ENCODE measurements at places on chromosomes 7 and 10.

DNA sequence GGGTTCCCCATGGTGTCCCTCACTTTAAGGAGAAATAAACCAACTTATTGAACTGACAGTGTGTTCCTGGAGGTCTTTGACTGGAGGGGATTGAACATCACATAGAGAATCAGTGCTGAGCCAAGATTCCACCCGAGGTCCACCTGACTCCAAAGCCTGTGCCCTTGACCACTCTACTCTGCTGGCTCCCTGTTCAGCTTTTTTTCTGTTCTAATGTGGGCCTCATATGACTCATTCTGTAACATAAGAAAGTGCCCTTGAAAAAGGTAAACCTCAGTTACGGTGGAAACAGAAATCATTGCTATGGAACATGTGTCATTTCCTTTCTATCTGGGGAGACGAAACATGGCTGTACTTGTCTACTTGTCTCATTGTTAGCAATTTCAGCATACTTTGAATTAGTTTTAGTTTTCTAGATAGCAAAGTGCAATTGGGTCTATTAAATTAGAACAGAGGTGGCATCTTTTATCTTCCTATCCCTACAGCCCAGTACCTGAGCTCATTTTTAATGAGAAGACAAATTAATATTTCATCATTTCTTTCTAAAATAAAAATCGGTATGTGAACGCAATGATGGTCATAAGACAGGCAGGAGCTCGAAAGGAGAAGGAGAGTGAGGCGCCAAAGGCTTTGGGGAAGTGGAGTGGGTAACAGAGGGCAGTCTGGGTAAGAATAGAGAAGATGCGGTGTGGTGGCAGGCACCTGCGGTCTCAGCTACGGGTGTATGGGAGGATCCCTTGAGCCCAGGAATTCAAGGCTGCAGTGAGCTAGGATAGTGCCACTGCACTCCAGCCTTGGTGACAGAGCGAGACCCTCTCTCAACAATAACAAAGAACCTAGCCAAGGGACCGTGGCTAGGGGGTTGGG is 1.5 kb downstream of the GSDME start:
- no peak for DNase-seq

GRCh38 chr7:126819197-126819484 is 433.6 kb downstream of the GRM8 start:
- DNase-seq, result no peak

DNA sequence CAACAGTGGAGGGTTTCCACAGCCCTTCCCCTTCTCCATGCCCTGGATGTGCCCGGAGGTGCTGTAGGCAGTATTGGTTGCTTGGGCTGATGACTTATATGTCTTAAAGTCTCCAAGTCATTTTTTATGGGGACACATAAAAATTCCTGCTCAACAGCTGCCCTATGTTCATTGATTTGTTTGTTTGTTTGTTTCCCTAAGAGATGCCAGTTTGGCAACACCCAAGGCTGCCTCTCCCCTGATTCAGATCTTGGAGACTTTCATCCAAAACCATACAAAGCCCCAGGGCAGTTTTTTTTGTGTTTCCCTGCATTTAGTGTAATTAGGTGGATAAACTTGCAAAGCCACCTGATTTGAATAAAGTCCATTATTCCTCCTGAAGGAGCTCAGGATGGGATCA is 115.3 kb downstream of the PLPP4 start:
- DNase-seq, result no peak

DNA sequence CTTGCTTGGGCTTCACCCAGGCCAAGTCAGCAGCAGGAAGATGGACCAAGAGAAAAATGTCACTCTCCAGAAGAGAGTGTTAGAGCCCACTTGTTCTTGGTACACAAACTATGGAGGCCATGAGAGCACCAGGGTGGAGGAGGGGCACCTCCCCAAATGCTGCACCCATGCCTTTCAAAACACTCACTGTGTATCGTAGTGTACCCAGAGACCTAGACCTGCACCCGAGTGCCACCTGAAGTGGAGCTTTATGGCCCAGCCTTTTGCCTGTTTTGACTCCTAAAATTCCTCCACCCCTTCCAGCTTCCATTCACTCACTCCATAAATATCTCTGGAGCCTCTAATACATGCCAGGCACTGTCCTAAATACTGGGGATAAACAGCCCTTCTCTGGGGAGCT is 5.0 kb downstream of the SFTPD start:
- no peak for DNase-seq

DNA sequence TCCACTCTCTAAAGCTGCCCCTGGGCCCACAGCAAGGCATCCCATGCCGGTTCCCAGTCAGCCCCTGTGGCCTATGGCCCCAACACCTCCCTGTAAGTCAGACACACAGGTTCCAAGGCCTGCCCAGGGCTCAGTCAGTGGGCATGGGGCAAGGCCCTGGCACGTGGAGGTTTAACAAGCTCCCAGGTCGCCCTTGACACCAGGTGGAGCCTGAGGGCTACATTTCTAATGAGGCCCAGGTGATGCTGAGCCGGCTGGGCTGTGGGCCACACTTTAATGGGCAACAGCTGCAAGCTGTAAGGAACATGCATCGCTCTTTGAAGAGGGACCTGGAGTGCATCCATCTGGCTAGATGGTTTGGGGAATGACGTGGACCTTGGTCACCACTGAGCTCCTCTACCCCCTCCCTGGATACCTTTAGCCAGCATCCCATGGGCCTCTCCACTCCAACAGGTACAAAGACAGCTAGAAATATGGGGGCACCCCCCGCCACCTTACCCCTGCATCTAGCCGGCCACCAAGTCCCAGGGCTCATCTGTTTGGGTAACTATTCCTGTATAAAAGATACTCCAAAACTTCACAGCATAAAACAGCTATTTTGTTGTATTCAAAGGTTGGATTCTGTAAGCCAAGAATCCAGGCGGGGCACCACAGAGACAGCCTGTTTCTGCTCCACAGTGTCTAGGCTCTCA is 122.5 kb downstream of the OAT start:
- no peak for DNase-seq

- no peak for DNase-seq
Observed at GRCh38 chr7:130894909-130895750, 161.1 kb upstream of the KLF14 start.

DNA sequence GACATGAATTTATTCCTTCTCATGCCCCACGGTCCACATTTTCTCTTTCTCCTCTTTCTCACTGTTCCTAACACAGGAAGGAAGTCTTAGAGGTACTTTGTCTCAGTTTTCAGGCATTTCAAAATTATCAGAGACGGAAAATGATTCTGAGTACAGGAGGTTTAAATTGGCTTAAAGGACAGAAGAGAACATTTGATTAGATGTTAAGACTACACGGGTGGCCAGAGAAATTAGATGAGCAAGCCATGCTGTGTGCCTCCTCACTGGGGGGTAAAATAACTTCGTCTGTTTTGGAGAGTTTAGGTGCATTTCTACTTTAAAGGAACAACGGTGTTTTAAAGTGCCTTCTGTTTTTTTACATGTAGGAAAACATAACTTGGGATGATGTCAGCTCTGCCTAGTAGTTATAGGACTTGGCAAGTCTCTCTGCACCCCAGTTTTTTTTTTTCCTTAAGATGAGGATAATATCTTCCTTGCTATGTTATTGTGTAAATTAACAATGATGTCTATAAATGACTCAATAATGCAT is 66.9 kb downstream of the MCMBP start:
- DNase-seq, result no peak

DNA sequence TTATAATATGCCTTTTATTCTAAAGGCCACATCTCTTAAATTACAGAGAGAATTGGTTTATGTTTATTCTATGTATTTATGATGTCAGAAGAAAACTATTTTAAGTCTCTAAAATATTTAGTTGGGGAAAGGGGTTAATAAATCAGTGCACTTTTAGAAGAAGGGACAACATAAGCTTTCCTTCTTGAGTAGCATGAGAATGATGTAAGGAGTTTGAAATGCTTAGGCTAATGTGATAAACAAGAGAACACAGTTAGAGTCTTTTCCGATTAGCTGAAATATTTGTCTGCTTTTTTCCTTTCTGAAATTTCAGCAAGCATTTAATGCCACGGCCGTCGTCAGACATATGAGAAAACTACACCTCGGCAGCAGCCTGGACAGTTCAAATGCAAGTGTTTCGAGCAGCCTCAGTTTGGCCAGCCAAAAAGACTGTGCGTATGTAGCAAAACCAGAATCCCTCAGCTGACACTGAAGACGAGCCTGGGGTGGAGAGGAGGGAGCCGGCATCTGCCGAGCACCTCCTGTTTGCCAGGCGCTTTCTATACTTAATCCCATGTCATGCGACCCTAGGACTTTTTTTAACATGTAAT is 176.2 kb downstream of the CCDC3 start:
- no peak for DNase-seq

GRCh38 chr10:61921143-61921542 is 19.6 kb downstream of the ARID5B start:
- DNase-seq, result no peak

GRCh38 chr10:6347391-6347951 is 144.7 kb downstream of the PFKFB3 start:
- no peak for DNase-seq

DNA sequence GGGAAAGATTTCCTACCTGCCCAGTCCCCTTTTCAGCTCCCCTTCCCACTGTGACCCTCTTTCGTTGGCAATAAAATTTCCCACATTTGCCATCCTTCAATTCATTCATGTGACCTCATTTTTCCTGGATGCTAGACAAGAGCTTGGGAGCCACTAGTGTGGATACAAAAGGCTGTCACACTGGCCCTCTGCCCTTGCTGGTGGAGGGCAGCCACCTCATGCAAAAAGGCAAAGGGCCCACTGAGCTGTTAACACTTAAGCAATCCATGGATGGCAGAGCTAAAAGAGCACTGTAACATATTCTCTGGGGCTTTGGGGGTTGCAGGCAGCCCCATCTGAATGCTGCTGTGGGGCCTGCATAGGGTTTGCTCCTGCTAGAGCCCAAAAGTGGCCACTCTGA is 315.1 kb downstream of the NEBL start:
- DNase-seq, result no peak

DNA sequence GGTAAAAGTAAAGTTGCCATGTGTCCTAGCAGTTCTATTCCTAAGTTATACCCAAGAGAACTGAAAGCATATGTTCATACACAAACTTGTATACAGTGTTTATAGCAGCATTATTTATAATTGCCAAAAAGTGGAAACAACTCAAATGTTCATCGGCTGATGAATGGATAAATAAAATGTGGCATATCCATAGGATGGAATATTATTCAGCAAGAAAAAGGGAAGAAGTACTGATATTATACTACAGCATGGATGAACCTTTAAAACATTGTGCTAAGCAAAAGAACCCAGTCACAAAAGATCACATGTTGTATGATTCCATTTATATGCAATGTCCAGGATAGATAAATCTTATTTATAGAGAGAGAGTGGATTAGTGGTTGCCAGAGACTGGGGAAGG is 68.9 kb downstream of the NRF1 start:
- DNase-seq, result no peak

- no peak for DNase-seq
Observed at GRCh38 chr10:58868736-58869435, 307.6 kb upstream of the PHYHIPL start.

DNA sequence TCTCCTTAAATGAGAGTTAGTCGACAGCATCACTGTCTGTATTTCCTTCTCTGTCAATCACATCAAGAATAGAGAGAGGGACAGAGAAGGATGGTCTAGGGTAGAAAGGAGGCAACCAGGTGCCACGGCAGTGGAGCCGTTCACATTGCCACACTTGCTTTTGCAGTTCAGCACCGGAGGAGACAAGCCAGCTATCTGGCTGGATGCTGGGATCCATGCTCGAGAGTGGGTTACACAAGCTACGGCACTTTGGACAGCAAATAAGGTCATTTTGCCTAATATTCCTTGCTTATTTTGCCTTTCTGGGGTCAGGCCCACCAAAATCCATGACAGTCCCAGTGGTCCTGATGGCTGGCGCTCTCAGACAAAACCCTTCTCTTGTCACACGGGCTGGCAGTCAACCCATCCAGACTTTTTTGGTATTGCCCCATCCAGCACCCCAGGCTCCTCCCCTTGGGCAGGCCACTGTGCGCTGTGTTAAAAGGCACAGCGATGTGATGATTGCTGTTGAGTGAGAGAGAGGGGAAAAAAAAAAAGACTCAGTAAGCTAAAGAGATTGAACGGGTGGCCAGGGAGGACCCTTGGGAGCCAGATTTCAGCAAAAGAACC is 8.4 kb downstream of the CPA2 start:
- DNase-seq, result no peak

GRCh38 chr10:35563261-35563891 is 41.8 kb upstream of the GJD4 start:
- DNase-seq, result no peak

DNA sequence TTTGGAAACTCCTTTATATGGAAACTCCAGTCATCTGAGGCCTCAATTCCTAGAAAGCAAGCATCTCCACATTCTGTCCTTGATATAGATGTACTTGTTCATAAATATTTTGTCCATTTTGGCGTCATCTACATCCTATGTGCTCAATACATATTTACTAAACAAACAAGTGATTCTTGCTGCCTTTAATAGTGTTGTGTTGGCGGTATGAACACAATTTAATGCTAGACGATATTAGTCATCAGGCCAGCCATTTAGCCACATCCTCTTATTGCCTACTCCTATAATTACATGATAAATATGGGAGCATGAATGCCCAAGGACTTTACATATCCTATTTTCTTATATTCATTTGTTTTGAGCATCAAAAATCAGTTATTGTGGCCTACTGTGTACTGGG is 18.5 kb upstream of the IFRD1 start:
- no peak for DNase-seq

GRCh38 chr7:155983176-155983815 is 171.0 kb upstream of the SHH start:
- no peak for DNase-seq

GRCh38 chr7:55524558-55525310 is 47.6 kb downstream of the VOPP1 start:
- no peak for DNase-seq

DNA sequence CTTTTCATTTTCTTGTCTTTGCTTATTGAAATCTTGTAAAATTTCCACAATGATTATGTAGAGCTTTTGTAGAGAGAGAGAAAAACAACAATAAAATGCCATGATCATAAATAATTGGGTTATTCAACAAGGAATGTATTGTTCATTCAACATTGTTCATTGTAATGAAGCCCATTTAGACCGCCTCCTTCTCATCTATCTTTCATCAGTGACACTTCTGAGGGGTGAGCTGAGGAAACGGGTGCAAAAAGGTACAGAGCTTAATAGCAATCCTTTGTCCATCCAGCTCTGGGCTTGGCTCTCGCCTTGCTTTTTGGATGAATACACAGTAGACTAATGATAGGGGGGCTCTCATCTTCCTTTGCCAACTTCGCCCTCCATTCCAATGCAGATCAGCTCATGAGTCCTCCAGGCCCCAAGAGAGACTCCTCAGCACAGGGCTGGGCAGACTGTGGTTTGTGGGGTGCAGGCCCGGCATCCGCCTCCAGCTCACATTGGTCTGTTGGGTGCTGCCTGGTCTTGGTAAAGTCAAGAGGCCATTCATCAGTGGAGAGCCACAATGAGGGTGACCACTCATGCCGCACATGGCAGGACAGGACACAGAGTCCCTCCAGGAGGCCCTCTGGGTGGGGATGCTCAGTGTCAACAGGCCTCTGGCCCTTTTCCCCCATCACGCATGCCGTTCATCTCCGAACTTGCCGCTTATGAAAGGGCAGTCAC is 17.9 kb upstream of the PPA1 start:
- DNase-seq, result no peak

- no peak for DNase-seq
Observed at GRCh38 chr10:62379394-62379793, 5.2 kb downstream of the ZNF365 start.

Data from esophagus squamous epithelium (tissue), 5 donors.